ENCODE measurements at places on chromosomes 13 and 19.

GRCh38 chr13:95968906-95969305, 84.3 kb downstream of the UGGT2 start:
- no peak for DNase-seq

DNA sequence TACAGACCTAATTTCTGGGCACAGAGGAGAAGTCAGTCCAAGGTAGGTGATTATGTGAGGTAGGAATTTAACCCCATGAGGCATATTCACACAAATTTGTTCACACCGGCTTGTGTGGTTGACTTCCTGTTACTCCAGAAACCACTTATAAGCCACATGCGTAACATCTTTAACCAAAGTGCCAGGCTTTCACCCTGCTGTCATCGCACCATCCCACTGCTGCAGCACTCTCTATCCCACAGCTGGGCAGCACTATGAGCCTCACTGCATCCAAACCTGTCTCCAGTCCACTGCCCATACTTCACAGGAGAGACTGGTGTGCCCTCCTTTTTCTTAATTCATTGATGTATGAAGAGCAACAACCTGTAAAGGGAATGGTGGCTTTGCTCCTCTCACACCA, 128.2 kb upstream of the ARGLU1 start:
- no peak for DNase-seq

GRCh38 chr13:107817647-107818287, 397.6 kb downstream of the LIG4 start:
- no peak for DNase-seq

- no peak for DNase-seq
Measured at GRCh38 chr13:75021151-75021550, 460.8 kb downstream of the TBC1D4 start.

GRCh38 chr13:68995972-68996667, 1111.5 kb upstream of the ATXN8OS start:
- DNase-seq, result no peak

- no peak for DNase-seq
Measured at GRCh38 chr19:55563261-55563690, 17.4 kb downstream of the ZNF579 start.

GRCh38 chr19:48926909-48927308, 6.6 kb upstream of the DHDH start:
- DNase-seq, result no peak

DNA sequence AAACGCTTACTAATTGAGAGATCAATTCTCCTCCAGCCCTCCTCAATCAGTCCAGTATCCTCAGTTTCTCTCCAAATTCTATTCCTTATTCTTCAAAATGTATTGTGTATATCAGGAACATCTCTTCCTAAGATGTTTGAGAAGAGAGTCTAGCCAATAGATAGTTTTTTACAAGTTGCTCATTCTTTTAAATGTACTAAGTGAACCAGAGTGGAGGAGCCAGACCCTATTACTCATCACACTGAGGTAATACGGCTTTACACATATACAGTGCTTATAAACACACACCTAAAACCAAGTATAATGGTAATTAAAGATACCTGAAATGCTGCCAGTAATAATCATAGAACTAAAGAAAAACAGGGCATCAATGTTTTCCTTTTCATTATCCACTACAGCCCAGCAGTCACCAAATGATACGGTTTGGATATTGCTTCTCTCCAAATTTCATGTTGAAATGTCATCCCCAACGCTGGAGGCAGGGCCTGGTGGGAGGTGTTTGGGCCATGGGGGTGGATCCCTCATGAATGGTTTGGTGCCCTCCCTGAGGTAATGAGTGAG, 45.2 kb upstream of the HMGB1 start:
- no peak for DNase-seq

- no peak for DNase-seq
Measured at GRCh38 chr13:93140912-93141311, 85.7 kb upstream of the GPC6 start.

- no peak for DNase-seq
Measured at GRCh38 chr13:45048890-45049407, 59.6 kb downstream of the GPALPP1 start.

DNA sequence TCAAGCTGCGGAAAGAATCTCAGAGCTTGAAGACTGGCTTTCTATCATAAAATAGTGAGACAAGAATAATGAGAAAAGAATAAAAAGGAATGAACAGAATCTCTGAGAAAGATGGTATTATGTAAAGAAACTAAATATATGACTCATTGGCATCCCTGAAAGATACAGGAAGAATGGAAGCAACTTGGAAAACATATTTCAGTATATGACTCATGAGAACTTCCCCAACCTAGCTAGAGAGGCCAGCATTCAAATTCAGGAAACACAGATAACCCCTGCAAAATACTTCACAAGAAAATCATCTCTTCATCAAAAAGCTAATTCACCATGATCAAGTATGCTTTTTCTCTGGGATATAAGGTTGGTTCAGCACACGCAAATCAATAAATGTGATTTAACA, 2318.0 kb downstream of the PCDH9 start:
- DNase-seq, result no peak

DNA sequence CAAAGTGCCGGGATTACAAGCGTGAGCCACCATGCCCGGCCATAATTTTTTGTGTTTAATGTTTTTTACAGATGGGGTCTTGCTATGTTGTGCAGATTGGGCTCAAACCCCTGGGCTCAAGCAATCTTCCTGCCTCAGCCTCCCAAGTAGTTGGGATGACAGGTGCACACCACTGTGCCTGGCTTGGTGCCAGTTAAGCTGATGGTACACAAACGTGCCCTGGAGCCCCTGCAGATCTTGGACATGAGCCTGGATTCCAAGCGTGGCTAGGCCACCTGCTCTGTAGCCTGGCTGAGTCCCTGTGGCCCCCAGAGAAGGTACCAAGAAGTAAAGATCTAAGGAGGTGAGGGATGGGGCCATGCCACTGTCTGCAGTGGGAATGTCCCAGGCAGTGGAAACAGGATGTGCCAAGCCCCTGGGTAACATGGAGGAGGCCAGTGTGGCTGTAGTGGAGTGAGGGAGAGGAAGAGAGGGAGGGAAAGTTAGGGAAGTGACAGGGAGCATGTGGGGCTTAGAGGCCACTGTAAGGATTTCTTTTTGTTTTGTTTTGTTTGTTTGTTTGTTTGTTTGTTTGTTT, 7.0 kb downstream of the PRODH2 start:
- DNase-seq, result no peak

DNA sequence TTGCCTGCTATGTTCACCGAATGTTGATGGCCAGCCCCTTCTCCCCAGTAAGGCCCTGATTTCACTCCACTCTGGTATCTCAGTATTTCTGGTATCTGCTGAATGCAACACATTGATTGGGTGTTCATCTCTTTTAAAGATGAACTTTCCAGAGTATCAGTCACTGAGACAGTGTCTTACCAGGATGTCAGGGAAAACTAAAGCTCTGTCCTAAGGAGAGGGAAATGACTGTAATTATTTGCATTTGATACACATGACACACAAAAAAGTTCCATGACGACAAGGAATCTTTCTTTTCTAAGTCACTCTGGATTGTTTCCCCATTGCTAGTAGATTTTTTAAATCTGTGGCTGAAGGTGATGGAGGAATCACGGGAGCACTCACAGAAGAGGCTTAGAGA, 2.2 kb downstream of the GPC5 start:
- DNase-seq, result no peak

GRCh38 chr13:66427458-66427861, 802.7 kb downstream of the PCDH9 start:
- no peak for DNase-seq

GRCh38 chr19:2587001-2587719, 111.2 kb downstream of the GADD45B start:
- no peak for DNase-seq

DNA sequence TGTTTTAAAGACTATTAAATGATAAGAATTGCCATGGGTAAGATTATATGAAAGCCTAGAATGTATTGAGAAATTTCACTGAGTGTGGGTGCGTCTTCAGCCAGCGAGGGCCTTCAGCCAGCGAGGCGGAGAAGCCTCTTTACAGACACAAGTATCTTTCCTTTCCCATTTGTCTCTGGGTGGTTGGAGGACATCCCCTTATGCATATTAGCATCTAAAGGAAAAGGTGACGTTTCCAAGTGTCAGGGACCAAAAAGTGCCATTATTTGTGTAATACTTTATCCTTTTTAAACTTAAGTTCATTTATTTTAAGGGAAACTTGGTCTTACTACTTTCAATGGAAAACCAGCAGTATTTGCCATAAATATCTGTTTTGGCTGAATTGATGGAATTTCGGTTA, 22.2 kb downstream of the SMARCA4 start:
- DNase-seq, result no peak

DNA sequence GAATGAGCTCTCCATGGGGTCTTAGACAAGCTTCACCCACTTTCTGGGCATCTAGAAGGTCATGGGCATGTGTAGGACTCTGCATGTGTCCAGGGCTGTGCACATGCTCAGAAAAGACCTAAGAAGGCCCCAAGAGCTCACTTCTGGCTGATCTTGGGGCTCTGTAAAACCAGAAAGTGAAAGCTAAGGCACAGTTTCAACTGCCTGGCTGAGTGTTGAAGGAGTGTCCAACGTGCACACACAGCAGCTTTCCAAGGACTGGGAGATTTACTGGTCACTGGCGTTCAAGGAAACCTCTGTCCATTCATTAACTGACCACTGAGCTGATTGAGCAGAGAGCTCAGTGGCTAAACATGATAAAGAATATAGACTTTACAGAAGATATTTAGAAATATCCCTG, 137.9 kb downstream of the KATNAL1 start:
- DNase-seq, result no peak

DNA sequence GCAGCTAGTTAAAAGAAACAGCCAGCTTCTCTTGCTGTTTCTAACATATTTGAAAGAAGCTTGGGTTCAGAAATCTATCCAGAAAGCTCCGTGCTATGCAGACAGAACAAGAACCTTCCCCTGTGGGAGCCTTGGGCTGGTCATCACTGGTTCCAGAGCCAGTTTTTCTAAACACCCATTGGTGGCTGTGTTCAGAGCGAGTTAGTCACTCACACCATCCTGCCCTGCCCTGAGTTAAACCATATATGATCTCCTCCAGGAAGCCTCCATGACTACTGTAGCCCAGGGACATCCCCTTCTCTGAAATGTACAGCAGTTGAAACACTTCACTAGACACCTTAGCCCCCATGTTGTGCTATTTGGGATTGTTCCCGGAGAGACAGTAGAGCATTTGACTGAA, 200.8 kb upstream of the SGCG start:
- no peak for DNase-seq

DNA sequence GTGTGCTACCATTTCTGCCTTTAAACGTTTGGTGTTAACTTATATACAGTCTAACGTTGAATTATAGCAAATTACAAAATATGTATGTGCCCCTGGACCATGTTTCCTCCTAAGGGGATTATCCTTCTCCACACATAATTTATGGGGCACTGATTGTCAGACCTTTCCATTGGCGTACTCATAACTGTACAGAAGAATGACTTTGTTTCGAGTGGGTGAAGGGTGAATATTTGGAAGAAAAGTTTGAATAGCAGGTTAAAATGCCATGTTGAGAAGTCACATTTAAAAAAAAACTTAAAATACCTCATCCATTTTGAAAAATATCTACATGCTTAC, 58.8 kb downstream of the SLC10A2 start:
- no peak for DNase-seq

DNA sequence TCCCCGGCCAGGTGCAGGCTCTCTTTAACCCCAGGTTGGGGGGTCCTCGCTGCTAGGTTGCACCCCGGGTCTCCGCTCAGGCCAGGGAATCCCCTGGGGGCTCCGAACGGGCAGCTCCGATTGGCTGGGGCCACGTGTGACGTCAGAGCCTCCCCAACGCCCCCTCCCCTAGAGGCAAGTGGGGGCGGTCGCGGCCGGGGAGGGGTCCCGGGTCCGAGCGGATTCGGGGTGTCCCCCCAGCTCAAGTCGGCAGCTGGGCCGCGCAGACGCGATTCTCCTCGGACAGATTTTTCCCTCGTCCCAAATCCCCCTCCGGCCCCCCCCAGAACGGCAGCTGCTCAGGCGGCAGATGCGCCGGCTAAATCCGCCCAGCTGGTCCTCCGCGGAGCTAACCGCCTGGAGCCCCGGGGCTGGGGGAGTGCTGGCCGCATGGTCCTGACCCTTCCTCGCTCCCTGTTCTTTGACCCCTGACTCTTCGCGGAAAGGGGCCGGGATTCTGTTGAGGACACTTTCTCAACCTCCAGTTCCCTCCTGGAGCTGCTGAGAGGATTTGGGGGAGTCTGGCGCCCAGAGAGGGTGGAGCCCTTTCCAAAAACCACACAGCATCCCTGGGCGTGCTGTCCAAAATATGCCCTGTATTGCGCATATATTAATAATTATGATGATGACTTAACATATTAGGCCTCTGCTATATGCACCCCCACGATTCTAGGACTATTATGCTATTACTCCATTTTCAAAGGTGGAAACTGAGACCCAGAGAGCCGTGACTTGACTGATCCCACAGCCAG, 25.4 kb upstream of the SEMA6B start:
- no peak for DNase-seq

DNA sequence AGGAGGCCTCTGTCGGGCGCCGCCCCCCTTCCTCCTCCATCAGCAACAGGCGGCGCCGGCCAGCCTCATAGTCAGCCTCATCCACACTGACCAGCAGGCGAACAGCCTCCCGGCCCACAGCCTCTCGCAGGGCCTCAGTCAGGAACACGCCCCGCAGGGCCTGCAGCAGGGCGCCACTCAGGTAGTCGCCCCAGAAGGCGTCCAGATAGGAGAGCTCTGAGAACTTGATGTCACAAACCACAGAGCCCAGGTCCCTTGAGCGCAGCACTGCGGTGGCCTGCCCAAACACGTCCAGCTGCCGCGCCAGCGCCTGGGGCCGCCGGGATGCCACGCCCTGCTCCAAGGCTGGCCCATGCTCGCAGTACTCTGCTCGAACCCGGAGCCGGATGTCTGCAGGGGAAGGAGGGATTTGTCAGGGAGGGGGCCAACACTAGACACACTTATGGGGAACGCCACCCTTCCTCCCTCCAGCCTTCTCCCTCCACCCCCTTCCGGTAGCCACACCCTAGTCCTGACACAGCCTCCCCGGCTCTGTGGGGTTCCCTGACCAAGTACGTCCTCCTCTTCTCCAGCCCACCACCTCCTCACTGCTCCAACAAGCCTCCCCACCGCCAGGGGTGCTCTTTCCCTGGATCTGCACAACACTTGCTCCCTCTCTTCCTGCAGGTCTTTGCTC, 17.9 kb downstream of the DEDD2 start:
- DNase-seq, result no peak

DNA sequence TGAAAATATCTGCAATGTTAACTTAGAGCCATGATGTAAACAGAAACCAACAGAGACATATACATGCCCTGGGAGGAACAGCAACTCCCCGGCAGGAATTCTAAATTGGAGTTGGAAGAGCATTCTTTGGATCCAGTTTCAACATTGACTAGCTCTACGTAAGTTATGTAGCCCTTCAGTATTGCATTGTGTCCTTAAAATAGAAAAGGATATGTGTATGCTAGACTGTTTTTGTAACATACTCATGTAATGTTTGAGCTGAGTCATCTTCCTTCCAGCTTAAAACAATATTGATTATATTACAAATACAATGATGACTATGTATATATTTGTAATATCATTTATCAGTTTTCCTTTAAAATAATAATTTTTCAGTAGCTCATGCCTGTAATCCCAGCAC, 1422.2 kb upstream of the PCDH20 start:
- no peak for DNase-seq

All from stimulated activated CD4-positive, alpha-beta T cell treated with anti-CD3 and anti-CD28 coated beads, TNF-alpha, amount 100 ng/mL, for 1 hour (primary cell).